Kasumi-1 (cell line): ENCODE measurements at places on chromosomes 3 and 15.

DNA sequence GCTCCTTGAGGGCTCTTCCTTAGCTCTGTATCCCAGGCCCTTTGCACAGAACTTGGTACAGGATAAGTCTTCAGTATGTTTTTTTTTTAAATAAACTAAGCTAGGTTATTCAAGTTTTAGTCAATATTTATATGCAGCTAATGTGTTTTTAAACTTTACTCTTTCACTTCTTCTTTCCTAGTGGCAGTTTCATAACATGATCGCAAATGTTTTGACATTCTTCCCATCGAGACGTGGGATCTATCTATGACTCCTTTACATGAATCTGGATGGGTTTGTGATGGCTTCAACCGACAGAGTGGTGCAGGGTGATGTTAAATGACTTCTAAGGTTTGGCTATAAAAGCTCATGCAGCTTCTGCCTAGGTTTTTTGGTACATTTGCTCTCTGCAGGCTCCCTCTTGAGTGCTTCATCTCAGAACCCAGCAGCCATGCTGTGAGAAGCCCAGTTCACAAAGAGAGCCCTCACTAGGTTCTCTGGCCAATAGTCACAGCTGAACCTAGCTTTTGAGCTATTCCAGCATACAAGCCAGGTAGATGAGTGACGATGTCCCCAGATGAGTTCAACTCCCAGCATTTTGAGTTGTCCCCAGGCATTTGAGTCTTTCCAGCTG, 13.5 kb upstream of the MECOM start:
- DNase-seq, result no peak

DNA sequence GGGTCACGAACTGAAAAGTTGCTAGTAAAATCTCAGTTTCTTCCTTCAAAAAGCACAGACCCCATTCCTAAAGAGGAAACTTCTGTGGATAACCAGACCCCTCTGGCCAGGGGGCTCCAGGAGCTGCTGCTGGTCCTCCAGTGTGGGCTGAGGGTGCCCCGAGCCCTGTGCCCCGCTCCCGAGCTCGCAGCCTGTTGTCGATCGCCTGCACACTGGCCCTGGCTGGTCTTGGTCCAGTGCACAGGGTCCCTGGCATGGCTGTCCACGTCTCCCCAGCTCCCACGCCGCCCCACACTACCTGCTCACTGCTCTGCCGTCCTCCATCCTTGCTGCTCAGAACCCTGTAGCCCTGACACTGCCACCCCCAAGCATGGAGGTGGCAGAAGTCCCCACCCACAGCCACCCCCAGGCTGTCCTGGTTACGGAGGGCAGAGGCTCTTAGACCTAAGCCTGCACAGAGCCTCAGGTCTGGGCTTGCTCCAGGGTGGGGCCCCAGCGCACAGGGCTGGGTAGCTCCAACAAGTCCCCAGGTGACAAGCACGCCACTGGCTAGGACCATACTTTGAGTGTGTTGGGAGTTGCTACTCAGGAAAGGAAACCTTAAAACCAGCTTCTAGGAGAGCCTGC, 87.0 kb downstream of the PLXNA1 start:
- DNase-seq, result no peak

GRCh38 chr3:185935465-185936272, 2.1 kb downstream of the TRA2B start:
- peak; percentile 24 for DNase-seq

GRCh38 chr3:149214702-149215101, 6.9 kb downstream of the CP start:
- no peak for DNase-seq

DNA sequence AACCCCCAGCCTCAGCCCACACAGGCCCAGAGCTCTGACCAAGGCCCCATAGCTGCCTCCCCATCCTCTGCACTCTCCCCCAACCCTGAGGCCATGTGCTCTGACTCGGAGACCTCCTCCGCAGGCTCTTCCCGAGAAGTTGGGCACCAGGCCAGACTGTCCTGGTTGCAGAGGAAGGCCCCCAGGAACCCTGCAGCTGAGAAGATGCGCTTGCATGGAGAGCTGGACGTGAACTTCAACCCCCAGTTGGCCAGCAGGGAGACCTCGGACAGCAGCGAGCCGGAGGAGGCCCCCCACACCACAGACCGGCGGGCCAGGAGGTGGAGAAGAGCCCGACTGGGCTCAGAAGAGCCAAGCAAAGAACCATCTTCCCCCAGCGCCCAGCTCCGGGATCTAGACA, 119.5 kb upstream of the EIF1B start:
- no peak for DNase-seq

DNA sequence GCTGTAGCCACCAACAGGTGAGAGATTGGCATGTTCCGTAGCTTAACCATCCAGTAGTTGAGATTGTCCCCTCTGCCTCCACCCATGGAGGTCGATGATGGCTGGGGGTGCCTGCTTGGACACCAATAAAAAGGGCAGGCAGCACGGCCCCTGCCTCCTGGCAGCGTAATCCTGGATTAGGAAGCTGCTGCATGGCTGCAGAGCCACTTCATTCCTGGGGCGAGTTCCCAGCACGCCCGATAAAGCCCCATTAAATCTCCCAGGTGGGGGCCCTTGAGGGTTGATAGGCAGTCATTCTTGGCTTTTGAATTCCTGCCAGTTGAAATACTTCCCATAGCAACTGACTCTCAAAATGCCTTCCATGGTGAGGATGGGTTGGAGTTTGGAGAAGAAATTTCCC, 67.8 kb downstream of the PLXNA1 start:
- no peak for DNase-seq

DNA sequence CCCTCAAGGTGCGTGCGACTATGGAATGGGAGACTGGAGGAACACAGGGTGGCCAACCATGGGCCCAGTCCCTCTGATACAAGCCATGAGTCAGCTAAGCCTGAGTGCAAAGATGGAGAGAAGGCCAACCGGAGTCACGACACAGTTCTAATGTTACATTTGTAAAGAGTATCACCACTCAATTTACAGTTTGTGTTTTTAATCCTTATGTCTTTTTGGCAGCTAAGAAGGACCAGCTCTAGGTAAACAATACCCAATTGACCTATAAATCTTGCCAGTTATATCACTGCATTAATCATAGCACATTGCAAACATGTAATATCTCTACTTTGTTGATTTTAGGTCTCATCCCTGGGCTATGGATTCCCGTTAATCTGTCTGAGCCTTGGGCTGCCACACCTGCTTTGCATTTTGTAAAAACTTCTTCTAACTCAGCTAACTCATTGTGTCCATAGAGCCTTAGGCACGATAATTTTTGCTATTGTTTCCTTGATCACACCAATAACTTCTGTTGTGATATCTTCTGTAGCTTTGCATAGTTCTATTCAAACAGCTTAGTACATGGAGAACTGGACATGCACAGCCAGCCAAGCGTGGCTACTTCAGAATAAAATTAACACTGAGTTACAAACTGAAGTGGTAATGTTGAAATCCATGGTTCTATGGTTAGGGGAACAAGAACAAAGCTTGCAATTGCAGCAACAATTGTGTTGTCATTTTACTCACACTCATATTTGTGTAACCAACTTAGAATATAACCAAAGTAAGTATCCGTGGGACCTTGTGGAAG, 50.3 kb downstream of the LSM3 start:
- DNase-seq, result no peak

DNA sequence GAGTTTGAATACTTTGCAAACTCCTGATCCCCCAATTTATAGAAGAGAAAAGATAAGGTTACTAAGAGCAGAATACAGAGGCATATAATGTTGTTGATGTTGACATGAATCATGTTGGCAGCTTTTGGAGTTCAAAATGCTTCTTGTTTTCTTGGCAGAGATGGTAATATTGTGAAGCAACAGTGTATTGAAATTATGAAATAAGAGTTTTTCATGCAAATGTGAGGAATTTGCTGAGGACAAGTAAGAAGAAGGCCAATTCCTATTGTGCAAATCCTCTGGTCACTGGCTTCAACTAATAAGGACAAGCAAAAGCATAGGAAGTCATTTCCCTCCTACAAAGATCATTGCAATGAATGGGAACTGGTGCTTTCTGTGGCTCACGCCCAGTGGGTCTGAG, 126.9 kb upstream of the CHL1 start:
- no peak for DNase-seq

- DNase-seq, result peak; percentile 54
Measured at GRCh38 chr15:99507504-99508310, 58.1 kb upstream of the MEF2A start.

DNA sequence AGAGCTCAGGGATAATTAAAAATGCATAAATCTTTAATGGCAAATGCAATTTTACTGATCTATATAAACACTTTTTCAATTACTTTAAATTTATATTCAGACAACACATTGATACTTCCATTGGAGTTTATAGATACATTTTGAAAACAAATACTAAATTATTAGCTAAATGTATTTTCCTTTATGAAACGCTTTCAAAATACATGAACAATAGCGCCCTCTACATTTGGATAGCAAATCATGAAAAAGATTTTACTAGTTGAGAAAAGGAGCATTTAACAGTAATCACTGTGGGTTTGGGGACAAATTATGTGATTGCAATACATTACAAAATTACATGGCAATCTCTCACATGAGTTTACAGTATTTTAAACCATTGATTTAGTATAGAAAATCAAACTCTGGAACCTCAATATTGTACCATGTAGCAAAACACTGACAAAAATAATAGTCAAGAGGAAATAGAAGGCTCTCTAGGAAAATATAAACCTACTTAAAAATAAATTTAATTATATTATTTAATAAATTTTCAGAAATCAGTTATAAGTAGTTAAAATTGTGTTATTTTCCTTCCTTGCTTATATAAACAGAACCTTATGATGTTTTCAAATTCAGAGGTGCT, 207.9 kb downstream of the ZIC1 start:
- DNase-seq, result peak; percentile 76

DNA sequence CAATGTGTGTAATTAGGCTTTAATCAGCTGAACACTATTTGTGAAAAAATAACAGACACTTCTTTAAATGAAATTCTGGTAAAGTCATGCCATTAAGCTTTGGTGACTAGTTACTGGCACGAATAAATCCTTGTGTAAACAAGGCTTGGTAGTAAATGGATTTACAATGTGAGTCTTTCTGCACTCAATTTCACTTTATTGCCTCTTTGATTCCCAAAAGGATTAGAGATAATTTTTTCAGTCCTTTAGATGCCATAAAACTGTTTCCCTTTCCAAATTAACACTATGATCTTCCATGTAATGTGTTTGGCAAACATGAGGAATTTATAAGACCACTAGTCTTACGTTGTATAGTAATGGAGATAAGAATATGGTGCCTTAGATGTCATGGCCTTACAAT, 339.5 kb upstream of the DNAJC19 start:
- no peak for DNase-seq

- no peak for DNase-seq
Measured at GRCh38 chr3:169379496-169380090, 283.9 kb downstream of the MECOM start.

DNA sequence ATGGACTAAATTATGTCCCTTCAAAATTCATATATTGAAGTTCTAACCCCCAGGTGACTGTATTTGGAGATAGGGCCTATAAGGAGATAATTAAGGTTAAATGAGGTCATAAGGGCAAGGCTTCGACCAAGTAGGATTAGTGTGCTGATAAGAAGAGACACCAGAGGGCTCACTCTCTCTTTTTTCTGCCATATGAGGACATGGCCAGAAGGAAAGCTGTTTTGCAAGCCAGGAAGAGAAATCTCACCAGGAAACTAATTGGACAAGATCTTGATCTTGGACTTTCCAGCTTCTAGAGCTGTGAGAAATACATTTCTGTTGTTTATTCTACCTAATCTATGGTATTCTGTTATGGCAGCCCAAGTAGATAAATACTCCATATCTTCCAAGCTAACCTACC, 503.6 kb upstream of the NAALADL2 start:
- DNase-seq, result peak; percentile 75

DNA sequence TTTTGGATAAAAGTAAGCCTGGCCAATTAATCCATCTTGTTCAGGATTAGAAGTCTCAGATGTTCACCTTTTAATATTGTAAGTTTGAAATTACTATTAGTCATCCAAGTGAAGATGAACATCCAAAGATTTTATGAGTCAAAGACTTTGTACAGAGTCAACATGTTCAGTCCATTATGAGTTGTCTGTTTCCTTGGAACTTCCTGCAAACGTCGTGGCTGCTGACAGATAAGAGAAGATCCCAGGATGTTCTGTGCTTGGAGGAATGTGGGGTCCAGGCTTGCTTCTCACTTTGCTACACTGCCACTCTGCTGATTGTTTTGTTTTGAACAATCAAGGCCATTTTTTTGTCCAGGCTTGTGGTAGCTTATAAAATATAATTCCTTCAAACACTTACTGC, 74.3 kb upstream of the SLCO2A1 start:
- no peak for DNase-seq

DNA sequence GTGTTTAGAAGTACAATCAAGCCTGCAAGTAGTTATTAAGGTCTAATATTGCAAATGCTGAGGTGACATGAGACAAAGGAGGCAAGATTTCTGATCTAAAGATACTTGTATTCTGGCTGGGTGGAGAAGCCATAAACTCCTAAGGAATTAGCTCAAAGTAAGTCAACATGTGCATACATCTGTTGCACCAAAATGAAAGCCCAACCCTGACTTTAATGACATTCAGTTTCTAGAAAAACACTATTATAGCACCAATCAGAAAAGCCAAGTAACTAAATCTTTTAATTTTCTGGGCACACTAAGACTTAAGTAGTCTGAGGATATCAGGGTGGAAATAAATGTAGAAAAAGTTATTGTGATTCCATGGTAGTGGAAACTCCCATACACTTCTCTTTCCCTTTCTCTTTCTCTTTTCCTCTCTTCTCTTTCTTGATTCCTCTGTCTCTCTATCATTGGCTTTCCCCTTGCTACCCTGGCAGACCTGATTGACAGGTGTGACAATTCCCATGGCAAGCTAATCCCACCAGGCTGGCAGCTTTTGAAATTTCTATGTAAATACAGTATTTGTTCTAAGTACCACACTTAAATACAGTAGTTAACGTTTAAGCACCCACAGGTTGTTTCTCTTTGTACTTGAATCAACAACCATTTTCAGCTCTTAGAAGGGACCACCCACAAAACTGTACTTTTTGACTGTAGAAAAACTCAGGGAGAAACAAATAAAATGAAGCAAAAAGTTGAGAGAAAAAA, 528.4 kb upstream of the SEMA6D start:
- DNase-seq, result no peak

DNA sequence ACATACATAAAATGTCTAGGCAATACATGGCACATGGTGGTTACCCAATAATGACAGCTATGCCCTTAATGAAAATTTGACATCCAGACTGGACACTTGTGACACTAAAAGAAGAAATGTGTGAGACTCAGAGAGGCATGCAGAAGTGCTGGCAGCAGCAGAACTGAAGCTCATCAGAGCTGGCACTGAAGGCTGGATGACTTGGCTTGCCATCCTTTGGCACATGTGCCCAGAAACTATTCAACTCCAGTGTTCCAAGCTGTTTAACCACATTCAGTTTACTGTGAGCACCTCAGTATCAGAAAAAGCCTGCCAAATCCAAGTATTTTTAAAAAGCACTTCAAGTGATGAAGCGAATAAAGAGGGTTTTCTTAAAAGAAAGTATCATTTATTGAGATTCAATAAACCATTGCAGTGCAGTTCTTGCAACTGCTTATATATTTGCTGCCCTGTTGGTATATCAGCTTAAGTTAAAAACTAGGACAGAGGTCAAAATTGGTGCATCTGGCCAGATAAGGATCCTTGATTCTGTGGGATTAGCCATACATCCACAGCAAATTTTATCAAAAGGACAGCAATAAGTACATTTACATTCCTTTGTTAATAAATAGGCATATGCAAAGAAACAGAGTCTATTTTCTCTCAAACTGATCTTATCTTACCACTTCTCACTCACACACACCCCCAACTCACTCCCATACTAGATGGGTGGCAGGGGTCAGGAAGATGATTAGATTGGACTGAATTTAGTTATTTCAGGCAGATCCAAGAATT, 15.8 kb downstream of the IGSF11 start:
- DNase-seq, result no peak

- DNase-seq, result no peak
Measured at GRCh38 chr3:11956781-11957180, 47.4 kb upstream of the SYN2 start.

- peak; percentile 71 for DNase-seq
Measured at GRCh38 chr3:33134026-33134625, 20.3 kb downstream of the CRTAP start.
